ENCODE measurements at places on chromosomes 13 and 19. TPM values are rescaled to one million over a fixed set of nuclear protein-coding genes. Genes with fewer than 3 reads are reported as not detected.

DNA sequence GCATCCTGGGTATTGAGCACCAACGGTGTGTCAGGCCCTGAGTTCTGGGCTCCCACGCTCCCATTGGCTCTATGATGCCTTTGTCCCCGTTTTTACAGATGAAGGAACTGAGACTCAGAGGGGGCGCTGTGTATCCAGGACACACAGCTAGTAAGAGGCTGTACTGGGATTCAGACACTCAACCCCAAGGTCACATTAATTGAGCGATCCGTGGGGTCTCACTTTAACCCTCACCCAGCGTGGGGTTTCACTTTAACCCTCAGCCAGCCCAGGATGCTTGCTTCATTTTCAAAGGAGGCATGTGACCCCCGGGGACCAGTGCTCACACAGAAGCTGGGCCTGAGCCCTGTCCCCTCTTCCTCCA lies 42.6 kb downstream of the CYP4F22 start:
- no peak for DNase-seq

DNA sequence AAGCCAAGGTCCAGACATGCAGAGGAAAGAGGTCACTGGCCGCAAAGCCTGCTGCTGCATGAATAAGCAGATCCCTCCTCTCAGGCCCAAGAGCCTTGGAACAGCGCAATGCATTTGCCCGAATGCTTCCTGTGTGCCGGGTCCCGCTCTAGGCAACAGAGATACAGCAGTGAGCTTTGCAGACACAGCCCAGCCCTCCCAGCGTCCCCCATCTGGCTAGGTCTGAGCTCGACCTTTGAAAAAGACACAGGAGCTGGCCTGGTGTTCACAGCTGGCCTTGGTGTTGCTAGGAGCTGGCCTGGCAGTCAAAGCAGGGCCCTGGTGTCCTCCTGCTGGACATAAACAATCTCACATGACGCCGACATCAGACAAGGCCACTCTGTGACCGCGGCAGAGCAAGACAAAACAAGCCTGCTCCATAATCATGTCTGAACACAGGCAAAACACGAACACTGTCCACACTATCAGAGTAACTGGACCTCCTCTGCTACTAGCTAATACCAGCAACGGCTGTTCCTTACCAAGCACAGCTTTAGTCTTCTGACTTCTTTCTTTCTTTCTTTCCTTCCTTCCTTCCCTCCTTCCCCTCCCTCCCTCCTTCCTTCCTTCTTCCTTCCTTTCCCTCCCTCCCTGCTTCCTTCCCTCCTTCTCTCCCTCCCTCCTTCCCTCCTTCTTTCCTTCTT lies 5.7 kb upstream of the PEX11G start:
- DNase-seq = peak; percentile 72

DNA sequence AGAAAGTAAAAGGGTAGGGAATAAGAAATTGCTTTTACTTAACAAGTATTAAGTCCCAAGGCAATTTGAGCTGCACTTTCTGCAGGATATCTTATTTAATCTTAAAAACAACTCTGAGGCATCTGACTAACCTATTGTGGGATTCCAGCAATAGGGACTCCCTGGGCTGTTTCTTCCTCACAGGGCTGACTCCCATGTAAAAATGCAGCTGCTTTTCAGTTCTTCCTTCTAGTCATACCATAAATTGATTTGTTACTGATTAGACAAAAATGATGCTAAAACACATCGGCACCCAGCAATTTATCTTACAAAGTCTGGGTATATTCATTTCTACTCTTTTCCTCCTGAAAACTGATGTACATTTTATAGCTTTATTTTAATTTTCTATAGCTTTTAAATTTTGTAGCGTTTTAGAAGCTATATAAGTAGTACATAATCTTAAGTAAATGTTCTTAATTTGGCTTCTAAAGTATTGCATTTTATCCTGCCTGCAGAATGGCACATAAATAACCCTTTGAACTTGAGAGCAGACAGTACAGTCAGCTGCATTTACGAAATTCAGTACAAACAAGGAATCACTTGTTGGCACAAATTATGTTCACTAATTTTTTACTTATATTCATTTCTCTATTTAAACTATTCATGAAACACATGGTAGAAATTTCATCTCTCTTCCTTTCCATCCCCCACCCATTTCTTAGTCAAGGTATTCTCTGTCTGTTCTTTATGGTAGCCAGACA lies 102.4 kb upstream of the FRY start:
- DNase-seq = no peak

DNA sequence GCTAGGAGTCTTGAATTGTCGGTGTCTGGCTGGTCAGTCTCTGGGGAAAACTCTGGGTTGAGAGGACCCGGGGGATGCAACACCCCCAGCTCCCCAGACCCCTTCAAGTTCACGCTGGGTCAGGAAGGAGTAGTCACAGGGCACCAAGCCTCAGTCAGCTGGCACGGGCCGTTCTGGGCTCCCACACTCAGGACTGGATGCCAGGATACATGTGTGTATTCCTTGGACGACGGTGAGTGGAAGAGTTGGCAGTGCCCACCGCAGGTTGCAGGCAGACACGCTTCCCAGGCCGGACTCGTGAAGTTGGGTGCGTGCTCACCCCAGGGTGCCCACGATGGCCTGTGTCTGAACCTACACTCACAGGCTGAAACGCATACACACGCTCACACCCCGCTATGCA lies 5.5 kb downstream of the GADD45B start:
- no peak for DNase-seq

DNA sequence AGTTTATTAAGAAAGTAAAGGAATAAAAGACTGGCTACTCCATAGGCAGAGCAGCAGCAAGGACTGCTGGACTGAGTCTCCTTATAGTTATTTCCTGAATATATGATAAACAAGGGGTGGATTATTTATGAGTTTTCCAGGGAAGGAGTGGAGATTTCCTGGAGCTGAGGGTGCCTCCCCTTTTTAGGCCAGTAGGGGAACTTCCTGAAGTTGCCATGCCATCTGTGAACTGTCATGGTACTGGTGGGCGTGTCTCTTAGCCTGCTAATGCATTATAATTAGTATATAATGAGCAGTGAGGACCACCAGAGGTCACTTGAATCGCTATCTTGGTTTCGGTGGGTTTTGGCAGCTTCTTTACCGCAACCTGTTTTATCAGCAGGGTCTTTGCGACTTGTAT lies 13.5 kb downstream of the ZSCAN5A start:
- no peak for DNase-seq

GRCh38 chr13:76828316-76828741 lies 57.9 kb downstream of the KCTD12 start:
- DNase-seq = no peak

DNA sequence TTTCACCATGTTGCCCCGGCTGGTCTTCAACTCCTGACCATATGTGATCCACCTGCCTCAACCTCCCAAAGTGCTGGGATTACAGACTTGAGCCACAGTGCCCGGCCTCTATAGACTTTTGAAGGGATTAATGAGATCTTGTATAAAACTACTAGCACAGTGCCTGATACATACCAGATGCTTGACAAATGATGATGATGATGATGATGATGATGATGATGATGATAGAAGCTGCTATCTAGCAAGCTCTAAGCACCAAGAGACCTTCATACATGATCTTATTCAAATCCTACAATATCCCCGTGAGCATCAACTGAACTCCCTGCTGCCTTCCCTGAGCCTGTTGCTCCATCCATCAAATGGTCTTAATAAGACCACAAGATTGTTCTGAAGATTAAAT lies 14.4 kb downstream of the CEACAM20 start:
- DNase-seq = no peak

- no peak for DNase-seq
Observed at GRCh38 chr19:17831419-17831888, 10.1 kb upstream of the INSL3 start.

DNA sequence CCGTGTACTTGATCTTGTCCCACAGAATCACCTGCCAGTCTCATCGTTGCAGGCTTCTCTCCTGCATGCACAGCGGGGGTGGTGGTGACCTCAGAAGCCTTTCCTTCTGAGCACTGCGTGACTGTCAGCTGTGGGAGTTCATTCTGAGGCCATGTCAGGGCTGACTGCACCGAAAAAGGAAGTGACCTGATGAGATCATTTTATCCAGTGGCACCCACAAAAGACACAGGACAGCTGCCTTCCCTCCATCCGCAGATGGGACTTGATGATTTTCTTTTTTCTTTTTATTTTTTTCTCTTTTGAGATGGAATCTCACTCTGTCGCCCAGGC lies 89.7 kb downstream of the RAB20 start:
- DNase-seq = peak; percentile 67

The CACNG8 gene
- 0.04 TPM for total RNA-seq

The RFPL4A gene
- not detected for total RNA-seq

The VSIG10L gene
- 0.79 TPM for total RNA-seq

The UNC13A gene
- total RNA-seq = not detected

The CCDC194 gene
- not detected for total RNA-seq

The IGFL3 gene
- total RNA-seq = not detected
